Heart left ventricle (tissue), 16 donors: ENCODE measurements at places on chromosomes 2 and 18. TPM values are rescaled to one million over a fixed set of nuclear protein-coding genes. Genes with fewer than 3 reads are reported as not detected.

DNA sequence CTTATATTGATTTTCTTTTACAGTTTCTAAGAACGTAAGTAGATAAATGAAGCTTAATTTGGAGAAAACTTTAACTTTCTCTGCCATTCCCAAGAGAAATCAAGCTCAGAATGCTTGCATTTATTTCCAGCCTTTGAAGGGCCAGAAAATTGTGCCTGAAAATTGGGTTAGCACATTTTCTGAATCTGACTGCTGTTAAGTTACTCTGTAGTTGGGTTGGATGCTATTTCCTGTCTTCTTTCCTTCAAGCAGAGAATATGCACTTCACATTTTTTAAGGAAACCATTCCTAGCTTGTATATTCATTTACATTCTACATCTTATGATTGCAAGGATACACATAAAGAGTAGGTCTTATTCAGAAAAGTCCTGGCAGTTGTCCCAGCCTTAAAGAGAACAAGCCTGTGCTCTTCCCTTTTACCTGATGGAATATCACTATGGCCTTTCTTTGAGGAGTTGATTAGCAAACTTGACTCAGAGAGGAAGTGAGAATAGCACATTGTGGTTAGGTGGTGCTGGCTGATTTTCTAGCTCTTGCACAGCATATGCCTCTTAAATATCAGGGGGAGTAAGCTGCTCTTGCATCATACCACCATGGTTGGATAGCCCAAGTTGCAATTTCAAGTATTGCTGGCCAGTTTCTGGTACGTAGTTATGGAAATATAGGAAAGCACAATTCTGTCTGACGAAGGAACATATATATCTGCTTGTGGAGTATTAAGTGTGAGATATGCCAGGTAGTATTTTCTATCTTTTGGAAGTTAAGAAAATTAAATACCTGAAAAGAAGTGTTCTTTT lies 133.7 kb downstream of the COMMD1 start:
- no peak for DNase-seq

- DNase-seq = peak; percentile 74
Observed at GRCh38 chr2:23554054-23554697, 169.2 kb downstream of the KLHL29 start.

GRCh38 chr18:3547891-3548615 lies 98.1 kb downstream of the TGIF1 start:
- DNase-seq = no peak

GRCh38 chr2:187500585-187501359 lies 52.7 kb upstream of the CALCRL start:
- DNase-seq = no peak

- DNase-seq = no peak
Observed at GRCh38 chr2:226603606-226604005, 196.0 kb downstream of the IRS1 start.

The TYMS gene
- 1.00 TPM for polyA plus RNA-seq

The ATG16L1 gene
- polyA plus RNA-seq = 26.7 TPM
